ENCODE measurements at places on chromosomes 7 and 10. TPM values are rescaled to one million over a fixed set of nuclear protein-coding genes. Genes with fewer than 3 reads are reported as not detected.

GRCh38 chr10:60182691-60183090, 207.0 kb downstream of the ANK3 start:
- DNase-seq, result no peak

DNA sequence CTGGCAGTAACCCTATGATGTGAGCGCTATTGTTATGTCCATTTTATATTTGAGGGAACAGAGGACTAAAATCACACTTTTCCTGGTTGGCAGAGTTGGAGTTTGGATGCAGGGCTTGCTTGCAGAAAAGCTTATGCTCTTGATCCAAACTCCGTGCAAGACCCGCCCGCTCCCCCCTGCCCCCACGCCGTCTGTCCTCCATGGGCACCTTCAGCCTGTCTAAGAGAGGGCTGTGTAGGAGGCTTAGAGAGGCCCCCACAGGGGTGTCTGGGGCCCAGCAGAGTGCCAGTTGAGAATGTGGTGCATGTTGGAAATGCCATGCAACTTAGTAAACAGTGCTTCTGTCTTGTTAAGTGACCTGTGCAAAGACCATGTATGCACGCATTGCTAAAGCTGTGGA, 170.5 kb upstream of the NPY start:
- no peak for DNase-seq

DNA sequence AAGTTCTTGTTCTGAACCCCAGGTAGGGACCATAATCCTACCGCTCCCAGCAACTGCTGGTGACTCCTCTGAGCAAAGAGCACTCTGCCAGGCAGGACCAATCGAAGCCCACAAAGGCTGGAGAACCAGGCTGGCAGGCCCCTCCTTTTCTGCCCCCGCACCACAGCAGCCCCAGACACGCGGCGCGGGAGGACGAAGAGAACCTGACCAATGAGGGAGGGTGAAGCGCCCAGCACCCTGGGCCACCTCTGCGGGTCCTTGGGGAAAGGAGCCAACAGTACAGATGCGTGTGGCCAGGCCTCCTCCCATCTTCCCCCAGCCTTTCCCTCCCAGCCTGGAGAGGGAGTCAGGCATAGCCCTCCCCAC, 25.9 kb downstream of the CTBP2 start:
- DNase-seq, result no peak

GRCh38 chr7:65953001-65953720, 28.9 kb downstream of the GUSB start:
- no peak for DNase-seq

DNA sequence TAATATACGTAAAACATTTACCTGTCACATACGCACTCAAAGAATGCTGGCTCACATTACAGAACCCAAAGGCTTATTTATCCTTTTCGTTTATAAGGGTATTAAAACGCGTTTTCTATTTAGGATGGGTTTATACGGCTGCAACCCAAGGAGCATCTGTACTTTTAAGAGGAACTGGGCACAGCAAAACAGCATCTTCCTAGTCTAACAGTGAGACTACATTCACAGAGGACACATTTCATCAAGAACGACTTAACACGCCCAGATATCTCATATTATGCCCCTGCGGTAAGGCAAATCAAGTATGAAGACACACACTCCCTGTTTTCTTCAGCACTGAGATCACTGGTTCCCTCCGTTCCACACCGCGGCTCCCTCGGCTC, 533 bp upstream of the DMTF1 start:
- no peak for DNase-seq

- DNase-seq, result no peak
Measured at GRCh38 chr10:104767745-104768144, 126.7 kb downstream of the SORCS3 start.

DNA sequence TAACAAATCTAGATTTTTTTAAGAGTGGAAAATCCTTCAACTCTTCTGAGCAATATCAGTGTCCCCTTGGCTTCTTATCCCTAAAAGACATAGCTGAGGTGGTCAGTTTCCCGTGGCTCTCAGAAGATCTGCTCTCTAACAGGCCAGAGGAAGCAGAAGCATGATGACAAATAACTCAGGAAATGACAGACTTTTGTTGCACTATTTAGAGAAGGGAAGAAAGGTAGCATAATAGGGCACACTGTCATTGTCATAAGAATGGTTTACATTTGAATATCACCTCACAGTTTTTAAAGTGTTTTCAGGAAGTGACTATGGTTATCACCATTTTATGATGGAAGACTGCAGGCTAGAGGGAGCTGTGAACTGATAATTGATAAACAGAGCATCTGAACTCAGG, 33.6 kb upstream of the RAPGEF5 start:
- no peak for DNase-seq

- no peak for DNase-seq
Measured at GRCh38 chr10:133381036-133381435, 2.0 kb downstream of the PAOX start.

- no peak for DNase-seq
Measured at GRCh38 chr7:27149842-27150567, 2.4 kb downstream of the HOXA3 start.

DNA sequence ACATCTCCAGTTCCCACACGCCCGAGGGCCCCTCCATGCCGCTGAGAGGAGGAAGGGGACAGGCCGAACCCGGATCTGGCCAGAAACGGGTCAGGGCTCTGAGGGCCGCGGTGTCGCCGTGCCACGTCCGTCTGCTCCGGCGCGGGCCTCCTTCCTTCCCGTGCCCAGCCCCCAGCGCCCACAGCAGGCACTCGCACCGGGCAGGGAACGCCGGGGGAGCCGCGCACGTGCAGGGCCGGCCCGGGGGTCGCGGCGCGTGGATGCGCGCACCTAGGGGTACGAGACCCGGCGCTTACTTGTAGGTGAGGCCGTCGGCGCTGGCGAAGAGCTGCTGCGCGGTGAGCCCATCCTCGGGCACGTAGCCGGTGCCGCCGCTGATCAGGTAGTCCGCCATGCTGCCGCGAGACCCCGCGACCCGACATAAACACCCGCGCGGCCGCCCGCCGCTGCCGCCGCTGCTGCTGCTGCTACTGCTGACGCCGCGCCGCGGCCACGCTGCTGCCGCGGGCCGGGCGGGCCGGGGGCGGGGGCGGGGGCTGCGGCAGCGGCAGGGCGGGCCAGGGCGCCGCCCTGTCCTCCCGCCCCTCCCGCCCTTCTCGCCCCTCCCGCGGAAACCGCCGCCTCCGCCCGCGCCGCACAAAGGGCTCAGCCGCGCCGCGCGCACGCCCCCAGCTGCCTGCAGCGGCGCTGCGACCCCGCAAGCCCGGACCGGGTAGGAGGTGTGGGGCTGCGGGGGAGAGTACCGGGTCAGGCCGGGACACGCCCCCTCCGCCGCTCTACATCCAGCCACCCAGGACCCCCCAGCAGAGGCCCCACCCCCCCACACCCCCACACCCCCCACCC, 4.1 kb downstream of the IMPDH1 start:
- peak; percentile 73 for DNase-seq

DNA sequence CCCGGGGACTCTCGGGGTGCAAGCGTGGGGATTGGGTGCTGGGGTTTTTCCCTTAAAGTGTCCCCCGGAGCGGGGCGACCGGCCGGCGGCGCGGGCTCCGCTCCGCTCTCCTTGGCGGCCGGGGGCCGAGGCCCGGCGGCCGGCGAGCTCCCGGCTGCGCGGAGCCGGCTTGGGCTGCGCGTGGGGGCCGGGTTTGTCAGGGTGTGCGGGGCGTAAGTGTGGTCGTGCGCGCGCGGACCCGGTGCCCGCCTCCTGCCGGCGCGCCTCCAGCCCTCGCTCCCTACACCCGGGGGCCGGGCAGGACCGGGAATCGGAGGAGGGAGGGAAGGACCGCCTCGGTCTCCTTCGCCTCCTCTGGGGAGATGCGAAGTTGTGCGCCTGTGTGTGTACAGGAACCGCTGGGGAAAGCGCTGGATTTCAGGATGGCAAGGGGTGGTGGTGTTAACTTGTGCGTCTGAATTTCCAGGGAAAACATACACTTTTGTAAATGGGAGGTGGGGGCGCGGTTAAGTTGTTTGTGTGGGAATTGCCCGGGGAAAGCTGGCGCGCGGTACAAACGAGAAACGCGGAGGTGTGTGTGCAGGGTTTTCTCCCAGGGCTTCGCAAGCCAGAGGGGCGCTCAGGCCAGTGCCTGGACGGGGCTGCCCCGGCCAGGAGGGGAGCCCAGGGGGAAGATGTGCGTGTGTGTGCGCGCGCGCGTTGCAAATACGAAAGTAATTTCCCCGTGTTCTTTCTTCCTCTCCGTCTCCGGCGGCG, 737 bp downstream of the ZMIZ1 start:
- DNase-seq, result peak; percentile 81

- DNase-seq, result no peak
Measured at GRCh38 chr7:133820584-133820983, 306.6 kb upstream of the LRGUK start.

DNA sequence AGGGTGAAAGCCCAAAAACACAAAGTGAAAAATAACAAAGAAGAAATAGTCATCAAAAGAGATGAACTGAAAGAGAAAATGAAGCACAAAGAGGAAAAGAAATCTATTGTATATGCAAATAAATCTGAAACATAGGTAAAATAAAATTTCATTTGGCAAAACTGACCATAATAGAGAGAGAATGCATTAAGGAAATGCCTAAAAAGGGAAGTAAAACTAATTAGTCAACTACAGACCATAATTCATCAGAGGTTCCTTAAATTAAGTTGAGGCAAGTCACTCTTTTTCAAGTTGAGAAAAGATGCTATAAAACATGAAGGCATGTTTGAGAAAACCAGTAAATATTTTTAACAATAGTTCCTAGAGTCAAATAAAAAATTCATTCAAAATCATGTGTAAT, 233.3 kb downstream of the LRRN3 start:
- no peak for DNase-seq

DNA sequence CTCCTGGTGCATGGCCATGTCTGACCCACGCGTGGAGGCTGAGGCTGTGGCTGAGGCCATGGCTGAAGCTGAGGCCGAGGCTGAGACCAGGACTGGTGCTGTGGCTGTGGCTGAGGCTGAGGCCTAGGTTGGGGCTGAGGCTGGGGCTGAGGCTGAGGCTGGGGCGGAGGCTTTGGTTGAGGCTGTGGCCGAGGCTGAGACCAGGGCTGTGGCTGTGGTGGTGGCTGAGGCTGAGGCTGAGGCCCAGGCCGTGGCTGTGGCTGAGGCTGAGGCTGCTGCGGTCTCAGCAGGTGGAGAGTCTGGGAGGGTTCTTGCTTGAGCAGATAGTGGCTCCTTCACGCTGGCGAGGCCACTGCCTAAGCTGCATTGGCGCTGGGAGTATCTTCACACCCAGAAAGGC, 76.4 kb downstream of the WDR37 start:
- DNase-seq, result no peak

- DNase-seq, result no peak
Measured at GRCh38 chr7:42625421-42625820, 286.4 kb downstream of the C7orf25 start.

- no peak for DNase-seq
Measured at GRCh38 chr10:128463991-128464760, 338.0 kb upstream of the MKI67 start.

DNA sequence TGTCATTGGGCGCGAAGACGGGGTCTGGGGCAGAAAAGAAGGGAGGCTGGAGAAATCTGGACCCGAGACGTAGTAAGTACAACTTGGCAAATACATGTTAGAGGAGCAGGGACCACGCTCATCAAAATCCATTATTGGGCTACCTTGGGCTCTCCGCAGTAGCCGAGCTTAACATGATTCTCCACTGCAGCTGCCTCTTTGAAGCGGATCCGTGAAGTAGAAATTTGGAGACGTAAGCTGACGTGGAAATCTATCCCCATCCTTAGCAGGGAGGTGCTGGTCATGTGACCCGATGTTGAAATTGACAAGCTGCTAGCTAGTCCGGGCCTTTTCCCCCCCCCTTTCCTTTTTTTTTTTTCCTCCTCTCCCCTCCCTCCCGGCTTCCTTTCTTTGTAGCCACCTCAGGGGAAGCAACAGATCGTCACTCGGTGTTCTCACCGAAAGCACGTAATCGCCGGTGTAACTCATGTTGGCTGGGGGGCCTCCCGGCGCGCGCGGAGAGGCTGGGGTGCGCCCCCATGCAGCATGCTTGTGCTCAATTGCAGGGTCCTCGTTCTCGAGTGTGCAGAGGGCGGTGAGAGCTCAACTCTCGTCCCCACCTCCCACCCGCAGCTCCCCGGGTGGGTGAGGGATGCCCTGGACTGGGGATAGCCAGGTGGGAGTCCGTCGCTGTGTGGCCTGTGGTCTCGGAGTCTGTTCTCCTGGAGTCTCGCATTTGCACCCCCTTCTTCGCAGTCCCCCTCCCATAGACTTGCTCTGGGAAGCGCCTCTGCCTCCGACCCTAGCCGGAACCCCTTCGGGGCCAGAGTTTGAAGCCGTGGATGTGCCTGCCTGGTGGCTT, at the start of gene HOXA11:
HOXA11 (minus strand) TSS at position 220 of the 841 bp plus-strand sequence; CDS start at position 132, 88 bp downstream.
- no peak for DNase-seq

DNA sequence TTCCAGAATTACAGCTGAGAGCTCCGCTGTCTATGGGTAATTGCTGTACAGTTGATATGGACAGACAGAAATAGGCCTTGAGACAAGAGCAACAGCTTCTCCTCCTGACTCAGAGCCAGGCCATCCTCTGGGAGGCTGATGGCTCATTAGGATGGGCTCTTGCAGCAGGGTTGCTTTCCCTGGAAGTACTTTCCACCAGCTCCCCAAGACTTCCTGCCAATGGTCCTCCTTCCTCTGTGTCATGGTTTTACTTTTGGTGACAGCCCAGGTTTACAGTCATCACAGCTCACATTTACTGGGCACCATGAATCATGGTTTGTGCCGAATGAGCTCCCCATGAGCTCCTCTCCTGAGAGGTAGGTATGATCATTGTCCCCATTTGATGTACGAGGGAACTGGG, 131.8 kb downstream of the HECW1 start:
- no peak for DNase-seq

GRCh38 chr10:24501056-24501711, 222.5 kb downstream of the ARHGAP21 start:
- no peak for DNase-seq

DNA sequence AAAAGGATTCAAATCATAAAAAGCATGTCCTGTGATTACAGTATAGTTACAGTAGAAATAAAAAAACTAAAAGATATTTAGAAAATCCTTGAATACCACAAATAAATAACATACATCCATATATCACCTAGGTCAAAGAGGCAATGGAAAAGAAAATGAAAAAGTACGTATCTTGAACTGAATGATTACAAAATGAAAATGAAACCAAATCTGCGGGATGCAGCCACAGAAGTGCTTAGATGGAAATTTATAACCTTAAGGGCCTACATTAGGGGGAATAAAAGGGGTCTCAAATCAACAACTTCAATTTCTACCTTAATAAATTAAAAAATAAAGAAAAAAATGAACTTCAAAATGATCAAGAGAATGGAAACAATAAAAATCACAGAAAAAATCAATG, 879.0 kb upstream of the CELF2 start:
- DNase-seq, result no peak

GRCh38 chr7:131858611-131859010, 302.2 kb upstream of the PODXL start:
- no peak for DNase-seq

GRCh38 chr7:15602236-15602635, 40.4 kb upstream of the AGMO start:
- no peak for DNase-seq

- no peak for DNase-seq
Measured at GRCh38 chr10:114819322-114819721, 2.3 kb upstream of the FHIP2A start.

AGAP5 gene
- total RNA-seq, result 3.5 TPM

TCAF2 gene
- total RNA-seq, result 0.27 TPM

TRPV5 gene
- not detected for total RNA-seq

OPALIN gene
- not detected for total RNA-seq

FKBP6 gene
- not detected for total RNA-seq

MBLAC1 gene
- 2.6 TPM for total RNA-seq

GRK5 gene
- 47.6 TPM for total RNA-seq

PAX4 gene
- not detected for total RNA-seq

CAMK2B gene
- total RNA-seq, result 87.2 TPM

SYT15 gene
- total RNA-seq, result 2.7 TPM

TSPAN33 gene
- total RNA-seq, result 11.8 TPM

KAT6B gene
- total RNA-seq, result 36.2 TPM
